ENCODE measurements at places on chromosomes 2 and 18.

GRCh38 chr2:98281607-98282006 lies 64.6 kb upstream of the CNGA3 start:
- DNase-seq, result no peak

- no peak for DNase-seq
Observed at GRCh38 chr2:144459937-144460336, 60.0 kb downstream of the ZEB2 start.

- no peak for DNase-seq
Observed at GRCh38 chr2:213691351-213691750, 407.1 kb downstream of the SPAG16 start.

DNA sequence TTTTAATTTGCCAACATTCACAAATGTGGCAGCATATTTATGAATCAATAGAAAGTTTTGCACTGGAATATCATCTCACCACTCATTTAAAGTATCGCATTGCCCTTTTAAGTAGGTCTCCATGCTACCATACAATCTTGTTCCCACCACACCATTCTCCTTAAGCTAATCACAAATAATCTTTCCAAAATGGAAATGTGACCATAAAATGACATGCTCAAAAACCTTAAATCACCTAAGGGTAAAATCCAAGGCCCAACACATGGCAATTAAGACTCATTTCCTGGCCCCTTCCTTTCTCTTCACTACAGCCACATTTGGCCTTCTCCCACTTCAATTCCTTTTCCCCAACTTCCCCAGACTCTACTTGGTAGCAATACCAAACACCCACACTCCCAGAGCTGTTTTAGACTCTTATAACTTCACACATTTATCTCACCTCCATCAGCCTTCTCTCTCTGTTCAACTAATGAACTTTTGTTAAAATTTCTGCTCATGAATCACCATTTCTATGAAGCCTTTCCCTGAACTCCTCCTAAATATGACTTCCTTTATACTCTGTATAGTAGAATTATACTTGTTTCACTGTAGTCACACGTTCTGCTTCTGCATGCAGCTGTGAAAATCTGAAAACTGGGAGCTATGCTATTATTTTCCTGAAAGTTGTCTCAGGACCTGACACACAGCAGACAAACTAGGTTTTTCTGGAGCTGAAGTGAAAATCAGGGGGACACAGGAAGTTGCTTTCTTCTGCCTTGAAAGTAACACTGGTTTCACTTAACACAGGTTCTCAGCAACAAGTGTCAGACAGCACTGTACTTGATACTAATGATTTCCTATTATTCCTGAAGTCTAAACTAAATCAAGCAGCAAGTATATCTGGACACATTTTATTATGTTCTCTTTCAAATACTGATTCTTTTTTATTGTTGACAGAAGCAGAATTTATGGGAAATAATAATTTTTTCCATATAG lies 303.9 kb downstream of the ZEB2 start:
- DNase-seq, result no peak

GRCh38 chr2:181847198-181847556 lies 44.4 kb upstream of the ITPRID2 start:
- no peak for DNase-seq

DNA sequence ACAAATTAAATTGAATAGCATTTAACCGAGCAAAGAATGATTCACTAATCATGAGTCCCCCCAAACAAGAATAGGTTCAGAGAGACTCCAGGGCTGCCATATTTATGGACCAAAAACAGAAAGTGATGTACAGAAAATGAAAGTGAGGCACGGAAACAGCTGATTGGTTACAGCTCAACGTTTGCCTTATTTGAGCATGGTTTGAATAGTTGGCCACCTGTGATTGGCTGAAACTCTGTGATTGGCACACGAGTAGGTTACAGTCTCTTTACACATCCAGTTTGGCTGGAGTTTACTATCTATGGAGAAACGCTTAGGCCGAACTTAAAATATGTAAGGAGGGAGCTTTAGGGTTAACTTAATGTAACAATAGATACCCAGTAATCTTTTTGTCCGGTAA lies 27.0 kb upstream of the DPYSL5 start:
- DNase-seq, result no peak

GRCh38 chr2:109290887-109291643 lies 162.1 kb downstream of the SH3RF3 start:
- DNase-seq, result no peak

DNA sequence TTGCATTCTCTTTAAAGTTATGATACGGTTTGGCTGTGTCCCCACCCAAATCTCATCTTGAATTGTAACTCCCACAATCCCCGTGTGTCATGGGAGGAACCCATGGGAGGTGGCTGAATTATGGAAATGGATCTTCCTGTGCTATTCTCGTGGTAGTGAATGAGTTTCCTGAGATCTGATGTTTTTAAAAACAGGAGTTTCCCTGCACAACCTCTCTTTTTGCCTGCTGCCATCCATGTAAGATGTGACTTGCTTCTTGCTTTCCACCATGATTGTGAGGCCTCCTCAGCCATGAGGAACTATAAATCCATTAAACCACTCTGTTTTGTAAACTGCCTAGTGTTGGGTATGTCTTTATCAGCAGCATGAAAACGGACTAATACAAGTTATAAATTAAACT lies 37.5 kb upstream of the SESTD1 start:
- DNase-seq, result no peak

GRCh38 chr2:37637190-37637860 lies 34.1 kb downstream of the CDC42EP3 start:
- no peak for DNase-seq

DNA sequence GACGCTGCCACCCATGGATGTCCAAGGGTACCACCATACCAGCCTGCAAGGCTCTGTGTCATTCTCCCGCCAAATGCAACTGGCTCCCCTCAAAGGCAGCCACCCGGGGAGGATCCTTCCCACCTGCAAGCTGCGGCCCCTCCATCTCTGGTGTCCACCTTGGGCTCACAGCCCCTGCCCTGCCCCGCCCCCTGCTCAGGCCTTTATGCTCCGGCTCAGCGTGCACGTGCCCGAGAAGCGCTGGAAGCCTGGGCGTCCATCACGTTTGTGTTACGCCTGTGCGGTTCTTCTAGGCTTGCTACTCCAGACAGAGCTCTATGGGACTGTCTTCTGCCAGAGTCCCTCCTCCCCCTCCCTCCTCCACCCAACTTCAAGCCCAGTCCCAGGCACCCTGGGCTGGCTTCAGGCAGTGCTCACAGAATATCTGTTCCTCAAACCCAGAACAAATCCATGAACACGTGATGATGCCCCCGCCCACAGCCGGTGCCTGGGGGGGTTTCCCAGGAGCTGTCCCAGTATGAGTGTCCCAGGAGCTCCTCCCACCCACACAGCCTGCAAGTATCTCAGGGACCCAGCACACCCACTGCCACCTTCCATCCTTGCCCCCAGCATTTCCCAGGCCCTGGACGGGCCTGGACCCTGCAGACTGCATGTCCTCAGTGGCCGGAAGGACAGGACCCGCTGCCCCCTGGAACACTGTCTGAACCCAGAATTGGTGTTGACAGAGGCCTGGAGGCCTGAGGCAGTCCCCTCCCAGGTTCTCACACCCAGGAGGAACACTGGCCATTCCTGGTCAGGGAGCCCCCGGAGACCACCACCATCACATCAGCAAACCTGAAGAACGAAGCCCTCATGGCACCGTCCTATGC lies 30.3 kb downstream of the KIF1A start:
- no peak for DNase-seq

DNA sequence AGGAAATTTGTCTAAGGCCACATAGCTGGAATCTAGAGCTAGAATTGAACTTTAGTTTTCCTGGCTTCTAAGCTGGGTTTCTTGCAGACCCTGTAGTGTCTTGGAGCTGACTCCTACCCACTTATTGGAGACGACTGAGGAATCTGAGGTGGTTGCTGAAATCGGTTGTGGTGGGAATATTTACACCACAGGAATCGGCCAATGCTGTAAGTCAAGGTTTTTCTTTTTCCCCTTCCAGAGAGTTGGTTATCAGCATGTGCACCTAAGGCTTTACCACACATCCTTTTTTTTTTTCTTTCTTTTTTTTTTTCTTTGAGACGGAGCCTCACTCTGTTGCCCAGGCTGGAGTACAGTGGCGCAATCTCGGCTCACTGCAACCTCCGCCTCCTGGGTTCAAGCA lies 9.4 kb downstream of the CABLES1 start:
- no peak for DNase-seq

DNA sequence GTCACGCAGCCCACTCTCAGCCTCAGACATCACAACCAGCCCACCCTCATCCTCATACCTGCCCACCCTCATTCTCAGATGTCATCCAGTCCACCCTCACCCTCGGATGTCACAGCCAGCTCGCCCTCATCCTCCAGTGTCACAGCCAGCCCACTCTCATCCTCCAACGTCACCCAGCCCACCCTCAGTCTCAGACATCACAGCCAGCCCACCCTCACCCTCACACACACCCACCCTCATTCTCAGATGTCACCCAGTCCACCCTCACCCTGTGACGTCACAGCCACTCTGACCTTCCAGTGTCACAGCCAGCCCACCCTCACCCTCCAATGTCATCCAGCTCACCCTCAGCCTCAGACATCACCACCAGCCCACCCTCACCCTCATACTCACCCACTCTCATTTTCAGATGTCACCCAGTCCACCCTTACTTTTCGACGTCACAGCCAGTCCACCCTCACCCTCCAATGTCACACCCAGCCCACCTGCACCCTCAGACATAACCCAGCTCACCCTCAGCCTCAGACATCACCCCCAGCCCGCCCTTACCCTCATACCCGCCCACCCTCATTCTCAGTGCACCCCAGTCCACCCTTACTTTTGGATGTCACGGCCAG lies 100.3 kb downstream of the LOXHD1 start:
- DNase-seq, result no peak

DNA sequence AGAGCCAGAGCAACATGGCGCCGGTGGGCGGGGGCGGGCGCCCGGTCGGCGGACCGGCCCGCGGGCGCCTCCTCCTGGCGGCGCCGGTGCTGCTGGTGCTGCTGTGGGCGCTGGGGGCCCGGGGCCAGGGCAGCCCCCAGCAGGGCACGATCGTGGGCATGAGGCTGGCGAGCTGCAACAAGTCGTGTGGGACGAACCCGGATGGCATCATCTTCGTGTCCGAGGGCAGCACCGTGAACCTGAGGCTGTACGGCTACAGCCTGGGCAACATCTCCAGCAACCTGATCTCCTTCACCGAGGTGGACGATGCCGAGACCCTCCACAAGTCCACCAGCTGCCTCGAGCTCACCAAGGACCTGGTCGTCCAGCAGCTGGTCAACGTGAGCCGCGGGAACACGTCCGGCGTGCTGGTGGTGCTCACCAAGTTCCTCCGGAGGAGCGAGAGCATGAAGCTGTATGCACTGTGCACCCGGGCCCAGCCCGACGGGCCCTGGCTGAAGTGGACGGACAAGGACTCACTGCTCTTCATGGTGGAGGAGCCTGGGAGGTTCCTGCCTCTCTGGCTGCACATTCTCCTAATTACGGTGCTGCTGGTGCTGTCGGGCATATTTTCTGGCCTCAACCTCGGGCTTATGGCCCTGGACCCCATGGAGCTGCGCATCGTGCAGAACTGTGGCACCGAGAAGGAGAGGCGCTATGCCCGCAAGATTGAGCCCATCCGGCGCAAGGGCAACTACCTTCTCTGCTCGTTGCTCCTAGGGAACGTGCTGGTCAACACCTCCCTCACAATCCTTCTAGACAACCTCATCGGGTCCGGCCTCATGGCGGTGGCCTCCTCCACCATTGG lies 507 bp downstream of the CNNM4 start:
- no peak for DNase-seq

DNA sequence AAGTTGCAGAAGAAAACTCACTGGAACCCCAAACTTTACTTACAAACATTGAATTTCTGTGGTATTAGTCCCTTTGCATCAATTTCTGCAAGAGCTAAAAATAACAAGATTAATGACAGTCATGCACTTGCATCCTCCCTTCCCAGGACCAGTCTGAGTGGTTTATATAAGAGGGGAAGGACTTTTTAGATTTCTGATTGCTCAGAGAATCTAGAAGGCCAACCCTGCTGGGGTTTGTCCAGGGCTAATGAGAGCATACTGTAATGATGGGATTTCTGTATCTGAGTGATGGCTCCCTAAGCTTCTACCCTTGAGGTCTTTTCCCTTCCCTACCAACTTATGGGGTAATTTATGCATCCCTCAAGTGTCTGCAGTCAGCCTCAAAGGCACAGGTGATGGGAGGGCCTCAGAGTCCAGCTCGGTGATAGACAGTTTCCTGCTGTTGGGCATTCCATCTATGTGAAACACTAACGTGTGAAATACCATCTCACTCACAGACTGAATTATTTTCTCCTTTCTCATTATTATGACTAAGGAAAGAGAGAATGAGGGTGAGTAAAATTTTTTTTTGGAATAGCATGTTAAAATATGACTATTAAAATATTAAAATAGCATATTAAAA lies 556.3 kb downstream of the RIT2 start:
- DNase-seq, result no peak

- no peak for DNase-seq
Observed at GRCh38 chr2:27942612-27943547, 52.4 kb downstream of the BABAM2 start.

- no peak for DNase-seq
Observed at GRCh38 chr2:99198103-99198841, 17.3 kb downstream of the MRPL30 start.

DNA sequence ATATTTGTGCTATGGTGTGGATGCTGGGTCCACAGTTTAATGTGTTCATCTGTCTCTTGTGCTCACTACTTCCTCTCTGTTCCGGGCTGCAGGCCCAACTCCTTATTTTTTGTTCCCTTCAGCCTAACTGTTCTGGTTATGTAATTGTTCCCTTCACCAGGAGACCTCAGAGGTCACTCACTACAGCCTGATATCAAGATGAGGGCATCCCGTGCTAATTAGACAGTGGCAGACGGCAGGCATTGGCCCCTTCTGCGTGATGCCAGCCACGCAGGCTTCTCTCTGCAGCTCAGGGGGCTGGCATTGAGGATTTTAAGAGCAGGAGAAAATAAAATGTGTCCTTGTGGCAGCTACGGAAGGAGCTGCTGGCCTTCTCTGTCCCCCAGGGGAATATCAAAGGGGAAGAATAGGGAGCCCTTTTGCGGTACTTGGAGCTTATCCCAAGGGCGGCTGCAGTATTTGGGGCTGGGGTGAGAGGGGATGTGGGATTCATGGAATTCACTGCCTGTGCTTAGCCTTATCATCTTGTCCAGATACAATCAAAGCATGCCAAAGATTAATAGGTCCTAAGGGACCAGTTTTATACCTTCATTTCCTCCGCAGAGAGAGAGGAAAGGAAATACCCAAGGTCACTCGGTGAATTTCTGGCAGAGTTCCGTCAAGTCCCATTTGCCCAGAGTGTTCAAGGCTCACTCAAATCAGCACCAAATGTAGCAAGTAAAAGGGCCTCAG lies 53.3 kb upstream of the TRIB2 start:
- DNase-seq, result no peak

DNA sequence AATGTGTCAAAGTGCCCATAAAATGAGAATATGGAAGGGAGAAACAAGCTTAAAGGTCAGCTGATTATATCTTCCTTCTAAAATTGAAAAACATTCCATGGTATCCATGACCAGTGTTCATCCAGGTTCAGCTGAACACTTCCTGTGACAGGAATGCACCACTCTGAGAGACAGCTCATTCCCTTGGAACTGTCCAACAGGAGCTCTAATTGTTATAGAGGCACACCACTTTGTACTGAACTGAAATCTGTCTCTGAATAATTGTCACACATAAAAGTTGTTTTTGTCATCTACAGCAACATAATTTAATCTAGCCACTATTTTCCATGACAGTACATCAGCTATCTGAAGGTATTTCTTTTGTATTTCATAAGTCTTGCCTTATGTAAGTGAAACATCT lies 195.9 kb upstream of the ZNF804A start:
- DNase-seq, result no peak
